ENCODE measurements at places on chromosomes 1 and 21.

DNA sequence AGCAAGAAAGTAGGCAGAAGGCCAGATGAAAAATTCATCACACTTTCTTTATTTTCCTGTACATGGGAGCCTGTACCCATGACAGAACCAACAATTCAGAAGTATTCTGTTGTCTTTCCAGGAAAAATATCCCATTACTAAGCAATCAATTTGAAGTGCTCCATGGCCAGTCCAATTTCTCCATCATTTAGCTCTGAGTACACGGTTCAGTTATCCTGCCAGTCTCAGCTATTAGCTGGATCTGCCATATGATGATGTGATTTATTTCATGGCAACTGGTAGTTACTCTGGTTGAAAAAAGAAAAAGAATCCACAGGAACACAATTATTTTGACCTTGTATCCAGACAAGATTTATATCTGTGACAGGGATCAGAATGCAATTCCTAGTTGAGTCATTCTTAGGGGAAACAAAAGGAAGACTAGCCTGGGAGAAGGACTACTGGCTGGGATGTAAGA, 70.6 kb upstream of the GORAB start:
- DNase-seq = peak; percentile 68

DNA sequence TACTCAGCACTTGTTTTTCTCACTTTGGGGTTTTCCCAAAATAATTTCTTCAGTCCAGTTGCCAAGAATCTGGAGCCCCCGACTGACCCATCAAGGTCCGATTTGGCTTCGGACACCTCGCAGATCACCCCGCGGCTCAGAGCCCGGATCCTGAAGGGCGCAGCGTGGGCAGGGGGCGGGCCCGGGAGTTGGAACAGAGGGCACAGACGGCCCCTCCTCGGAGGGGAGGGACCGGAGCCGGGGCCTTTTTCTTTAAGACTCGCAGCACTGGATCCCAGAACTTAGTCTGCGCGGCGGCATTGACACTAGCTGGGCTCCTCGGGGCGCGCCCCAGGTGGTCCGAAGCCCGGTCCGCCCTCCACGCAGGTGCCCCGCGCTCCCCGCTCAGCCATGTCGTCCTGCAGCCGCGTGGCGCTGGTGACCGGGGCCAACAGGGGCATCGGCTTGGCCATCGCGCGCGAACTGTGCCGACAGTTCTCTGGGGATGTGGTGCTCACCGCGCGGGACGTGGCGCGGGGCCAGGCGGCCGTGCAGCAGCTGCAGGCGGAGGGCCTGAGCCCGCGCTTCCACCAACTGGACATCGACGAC, at the start of gene CBR3:
TSS of gene CBR3 (plus strand) at position 277 of the 588 bp plus-strand sequence. CDS start at position 391, 114 bp downstream.
- DNase-seq = peak; percentile 74

DNA sequence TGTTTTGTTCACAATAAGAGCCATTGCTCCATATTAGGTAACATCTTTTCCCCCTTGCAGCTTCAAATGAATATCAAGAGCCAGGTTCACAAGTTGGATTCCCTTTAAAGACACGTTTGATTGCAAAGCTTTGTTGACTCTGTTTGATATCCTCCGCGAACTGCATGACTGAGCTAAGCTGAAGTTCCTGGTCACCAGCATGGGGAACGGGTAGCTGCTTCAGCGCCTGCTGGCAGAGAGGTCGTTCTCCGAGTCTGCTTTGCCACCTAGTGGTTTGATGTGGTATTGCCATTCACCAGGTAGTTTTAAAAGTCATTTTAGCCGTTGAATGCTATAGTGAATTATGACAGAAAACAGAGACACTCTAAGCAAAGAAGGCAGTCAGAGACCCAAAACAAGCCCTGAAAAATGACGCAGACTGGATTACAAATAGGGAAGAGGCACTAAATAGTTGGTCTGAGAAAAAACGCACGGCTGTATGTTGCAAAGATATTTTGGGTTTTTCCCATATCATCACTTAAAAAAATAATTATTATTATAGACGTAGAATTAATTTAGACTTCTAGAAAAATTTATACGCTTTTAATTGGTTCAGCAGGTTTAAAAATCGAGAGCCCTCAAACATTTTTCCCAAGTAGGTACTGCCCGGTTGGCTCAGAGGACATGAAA, 193.5 kb upstream of the FMN2 start:
- DNase-seq = peak; percentile 87

- DNase-seq = no peak
Observed at GRCh38 chr1:85459290-85459689, 5.7 kb downstream of the DDAH1 start.

DNA sequence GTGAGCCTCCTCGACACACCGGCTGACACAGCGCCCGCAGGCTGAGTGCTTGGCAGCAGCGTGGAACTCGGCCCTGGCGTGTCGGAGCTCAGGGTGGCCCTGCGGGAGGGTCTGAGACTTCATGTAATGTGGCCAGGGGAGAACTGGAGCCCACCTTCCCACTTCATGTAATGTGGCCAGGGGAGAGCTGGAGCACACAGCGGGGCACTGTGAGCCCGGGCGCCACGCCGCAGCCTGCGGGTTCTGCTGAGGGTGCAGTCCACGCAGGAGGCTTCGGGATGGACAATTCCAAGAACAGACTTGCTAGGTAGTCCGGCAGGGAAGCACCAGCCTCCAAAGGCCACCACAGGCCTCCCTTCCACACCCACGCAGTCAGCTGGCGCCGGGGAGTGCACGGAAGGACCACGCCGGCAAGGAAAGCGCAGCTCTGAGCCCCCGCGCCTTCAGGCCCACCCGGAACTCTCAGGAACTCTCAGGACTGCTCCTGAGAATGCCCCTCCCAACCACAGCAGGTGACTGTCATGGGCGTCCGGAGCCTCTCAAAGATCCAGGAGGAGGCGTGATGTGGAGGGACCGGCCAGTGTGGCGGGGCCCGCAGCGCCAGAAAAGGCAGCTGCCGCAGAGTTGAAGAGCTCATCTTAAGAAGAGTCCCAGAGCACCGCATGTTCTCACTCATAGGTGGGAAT, 19.3 kb upstream of the ADARB1 start:
- DNase-seq = no peak

DNA sequence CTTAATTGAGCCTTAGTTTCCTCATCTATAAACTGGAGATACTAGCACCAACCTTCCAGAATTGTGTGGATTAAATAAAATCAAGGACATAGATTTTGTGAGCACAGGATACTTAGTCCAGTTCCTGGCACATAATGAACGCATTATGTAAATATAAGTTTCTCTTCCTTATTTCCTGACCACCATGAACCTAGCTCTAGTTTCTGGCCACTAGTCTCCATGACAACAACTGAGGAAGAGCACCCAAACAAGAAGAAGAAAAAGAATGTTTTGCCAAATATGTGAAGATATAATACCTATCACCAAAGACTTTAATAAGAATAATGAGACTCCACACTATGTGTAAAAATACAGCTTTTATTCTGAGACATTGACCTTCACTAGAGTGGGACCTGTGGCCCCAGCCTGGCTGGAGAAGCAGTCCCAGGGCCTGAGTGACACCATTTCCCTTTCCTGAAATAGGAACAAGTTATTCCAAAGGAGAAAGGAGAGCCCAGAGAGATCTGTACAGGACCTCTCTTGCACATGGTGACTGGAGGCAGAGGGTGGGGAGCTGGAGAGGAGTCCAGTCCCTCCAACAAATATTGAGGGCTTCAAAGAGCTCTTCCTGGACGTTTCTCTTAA, 940 bp upstream of the USF1 start:
- peak; percentile 14 for DNase-seq

DNA sequence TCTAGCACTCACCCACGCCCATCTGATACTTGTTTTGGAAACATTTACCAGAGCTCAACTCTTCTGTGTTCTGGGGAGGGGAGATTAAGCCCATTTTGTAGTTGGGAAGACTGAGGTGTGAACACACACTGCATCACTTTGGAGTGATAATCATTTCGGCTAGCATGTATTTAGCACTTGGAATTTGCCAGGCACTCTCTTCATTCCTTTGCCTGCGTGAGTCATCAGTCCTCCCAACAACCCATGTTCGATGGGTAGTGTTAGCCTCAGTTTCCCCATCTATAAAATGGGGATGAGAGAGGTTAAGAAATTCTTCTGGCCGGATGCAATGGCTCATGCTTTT, 182.8 kb upstream of the TMEM51 start:
- no peak for DNase-seq
